ENCODE measurements at places on chromosomes 6 and 20.

GRCh38 chr20:38844963-38845362 is 39.5 kb downstream of the PPP1R16B start:
- no peak for DNase-seq

- peak; percentile 64 for DNase-seq
These were observed 179.7 kb upstream of the SHLD1 start for GRCh38 chr20:5570452-5570851.

GRCh38 chr20:33518071-33518470 is 28.2 kb downstream of the CBFA2T2 start:
- DNase-seq: no peak

DNA sequence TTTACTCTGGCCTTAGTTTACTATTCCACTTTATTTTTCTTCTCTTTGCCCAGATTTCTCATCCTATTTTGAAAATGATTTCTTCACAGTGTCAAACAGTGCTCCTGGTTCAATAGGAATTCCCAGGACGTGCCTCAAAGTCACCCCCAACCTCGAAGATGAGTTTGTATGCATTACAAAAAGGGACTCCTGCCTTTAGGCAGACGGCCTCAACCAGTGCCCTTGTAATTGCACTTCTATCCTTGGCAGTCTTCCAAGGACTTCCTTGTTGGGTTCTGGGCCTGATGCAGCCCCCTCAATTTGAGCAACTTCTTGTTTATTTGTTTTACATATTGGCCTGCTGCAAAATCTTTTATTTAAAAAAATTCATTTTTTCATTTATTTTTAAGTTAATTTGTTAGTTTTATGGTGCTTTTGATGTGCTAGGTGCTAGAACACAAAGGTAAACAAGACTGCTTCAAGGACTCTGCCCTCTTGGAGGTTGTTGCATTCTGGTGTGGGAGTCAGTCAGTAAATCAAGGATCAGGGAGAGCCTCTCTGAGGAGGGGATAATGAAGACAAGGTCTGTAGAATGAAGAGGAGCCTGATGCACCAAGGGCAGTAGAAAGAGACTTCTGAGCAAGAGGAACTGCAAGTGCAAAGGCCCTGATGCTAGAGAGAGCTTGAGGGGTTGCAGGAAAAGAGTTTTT is 181.5 kb upstream of the LAMP5 start:
- DNase-seq: no peak

- DNase-seq: peak; percentile 42
These were observed at the start of gene RAET1L for GRCh38 chr6:150025201-150025917. Gene RAET1L, minus strand, starts transcription at chr6:150025532. Its CDS starts 61 bp downstream, at chr6:150025471.

DNA sequence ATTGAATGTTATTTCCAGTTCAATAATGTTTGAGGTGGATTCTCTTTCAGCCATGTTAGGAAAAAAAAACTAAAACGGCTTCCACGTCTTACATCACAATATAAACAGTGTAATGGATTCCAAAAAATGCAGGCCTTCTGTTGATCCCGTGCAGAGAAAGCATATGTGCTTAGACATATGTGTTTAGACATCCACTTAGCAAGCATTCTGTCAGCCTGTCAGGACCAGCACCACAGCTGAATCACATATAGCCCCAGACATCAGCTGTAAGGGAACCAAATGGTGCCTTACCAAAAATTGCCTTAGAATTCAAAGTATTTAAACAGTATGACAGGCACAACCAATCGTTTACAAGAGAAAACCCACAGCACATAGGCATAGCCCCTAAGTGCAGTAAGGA is 304.9 kb downstream of the EYA4 start:
- DNase-seq: no peak

GRCh38 chr6:43582911-43583310 is 6.9 kb downstream of the POLH start:
- DNase-seq: no peak

DNA sequence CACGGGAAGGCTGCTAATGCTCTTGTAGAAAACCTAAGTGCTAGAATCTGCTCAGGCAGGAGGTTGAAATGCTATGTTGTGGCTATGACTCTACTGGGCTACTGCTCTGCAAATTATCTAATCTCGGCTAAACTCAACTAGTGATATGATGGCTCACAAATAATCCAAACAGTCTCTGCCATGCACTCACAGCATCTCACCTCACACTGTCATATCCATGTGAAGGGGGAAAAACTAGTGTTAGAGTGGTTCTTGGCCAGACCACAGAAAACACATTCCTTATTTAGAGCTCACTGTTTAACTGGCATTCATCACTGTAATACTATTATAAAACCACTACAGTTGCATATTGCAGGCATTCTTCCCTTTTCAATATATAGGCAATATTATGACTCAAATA is 81.8 kb upstream of the DST start:
- no peak for DNase-seq

DNA sequence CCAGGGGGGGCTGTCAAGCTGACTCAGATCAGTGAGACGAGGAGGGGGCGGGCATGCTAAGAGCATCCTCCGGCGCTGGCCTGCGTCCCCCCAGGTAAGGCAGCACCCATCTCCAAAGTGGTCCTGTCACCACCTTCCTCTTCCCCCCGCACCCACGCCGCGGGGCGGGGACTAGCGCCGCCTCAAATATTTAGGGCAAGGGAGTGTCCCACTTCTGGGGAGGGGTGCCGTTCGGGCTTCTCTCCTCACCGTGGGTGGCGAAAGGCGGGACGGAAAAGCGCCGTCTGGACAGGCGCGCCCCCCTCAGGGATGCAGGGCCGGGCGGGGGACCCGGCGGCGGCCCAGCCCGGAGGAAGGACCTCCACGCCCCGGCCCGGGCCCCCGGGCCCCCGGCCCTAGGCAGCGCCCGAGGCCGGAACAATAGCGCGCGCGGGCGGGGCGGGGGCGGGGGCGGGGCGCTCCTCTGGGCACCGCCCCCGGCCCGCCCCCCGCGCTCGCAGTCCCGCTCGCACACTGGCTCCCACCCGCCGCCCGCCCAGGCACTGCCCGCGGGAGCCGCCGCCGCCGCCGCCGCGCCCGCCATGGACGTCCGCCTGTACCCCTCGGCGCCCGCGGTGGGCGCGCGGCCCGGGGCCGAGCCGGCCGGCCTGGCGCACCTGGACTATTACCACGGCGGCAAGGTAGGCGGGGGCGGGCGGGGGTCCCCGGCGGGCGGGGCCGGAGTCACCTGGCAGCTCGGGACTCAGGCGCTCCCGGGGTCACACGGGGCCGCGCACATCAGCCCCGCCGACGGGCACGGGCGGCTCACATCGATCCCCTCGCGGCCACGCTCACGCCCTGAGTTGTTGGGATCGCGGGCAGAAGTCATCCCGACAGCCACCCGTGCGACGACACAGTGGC is at the start of gene TOX2:
TOX2 (plus strand) TSS at position 542 of the 900 bp plus-strand sequence; CDS start at position 582, 40 bp downstream.
- peak; percentile 27 for DNase-seq
